ENCODE measurements at places on chromosomes 7 and 10.

DNA sequence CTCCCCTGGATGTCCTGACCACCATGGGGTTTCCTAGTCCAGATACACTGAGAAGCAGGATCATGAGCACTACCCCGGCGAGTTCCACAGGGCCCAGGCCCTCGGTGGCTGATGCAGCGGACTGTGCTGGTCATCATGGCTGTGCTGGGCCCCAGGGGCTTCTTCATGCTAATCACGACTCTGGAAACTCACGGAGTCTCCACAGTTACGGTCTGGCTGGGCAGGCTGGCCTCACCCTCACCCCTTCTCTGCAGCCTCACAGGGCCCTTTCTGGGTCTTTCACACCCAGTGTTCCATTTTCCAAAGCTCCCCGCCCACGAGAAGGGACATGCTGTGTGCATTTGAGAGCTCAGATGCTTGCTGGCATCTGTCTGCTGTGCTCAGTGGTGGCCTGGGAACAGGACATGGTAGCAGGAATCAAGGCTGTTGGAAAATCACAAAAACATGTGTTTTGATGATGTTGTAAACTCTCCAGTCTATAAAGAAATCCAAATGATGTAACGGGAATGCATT is 119.0 kb downstream of the PTPN20 start:
- no peak for DNase-seq

GRCh38 chr7:157587051-157587804 is 250.4 kb downstream of the DNAJB6 start:
- no peak for DNase-seq

GRCh38 chr10:127983344-127984100 is 76.6 kb downstream of the PTPRE start:
- no peak for DNase-seq

- no peak for DNase-seq
These were observed 60.8 kb upstream of the NAMPT start for GRCh38 chr7:106345421-106346166.

- no peak for DNase-seq
These were observed 1.6 kb downstream of the GLUD1 start for GRCh38 chr10:87092861-87093631.

- no peak for DNase-seq
These were observed 1004.9 kb upstream of the POT1 start for GRCh38 chr7:125934539-125934938.

DNA sequence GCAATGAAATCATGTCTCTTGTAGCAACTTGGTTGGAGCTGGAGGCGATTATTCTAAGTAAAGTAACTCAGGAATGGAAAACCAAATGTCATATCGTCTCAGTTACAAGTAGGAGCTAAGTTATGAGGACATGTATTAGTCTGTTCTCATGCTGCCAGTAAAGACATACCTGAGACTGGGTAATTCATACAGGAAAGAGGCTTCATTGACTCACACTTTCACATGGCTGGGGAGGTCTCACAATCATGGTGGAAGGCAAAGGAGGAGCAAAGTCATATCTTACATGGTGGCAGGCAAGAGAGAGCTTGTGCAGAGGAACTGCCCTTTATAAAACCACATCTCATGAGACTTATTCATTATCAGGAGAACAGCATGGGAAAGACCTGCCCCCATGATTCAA is 370.1 kb upstream of the PRKCQ start:
- no peak for DNase-seq

- no peak for DNase-seq
These were observed 40.1 kb upstream of the RET start for GRCh38 chr10:43036481-43037428.

GRCh38 chr10:63140077-63140476 is 6.9 kb downstream of the NRBF2 start:
- DNase-seq: no peak

DNA sequence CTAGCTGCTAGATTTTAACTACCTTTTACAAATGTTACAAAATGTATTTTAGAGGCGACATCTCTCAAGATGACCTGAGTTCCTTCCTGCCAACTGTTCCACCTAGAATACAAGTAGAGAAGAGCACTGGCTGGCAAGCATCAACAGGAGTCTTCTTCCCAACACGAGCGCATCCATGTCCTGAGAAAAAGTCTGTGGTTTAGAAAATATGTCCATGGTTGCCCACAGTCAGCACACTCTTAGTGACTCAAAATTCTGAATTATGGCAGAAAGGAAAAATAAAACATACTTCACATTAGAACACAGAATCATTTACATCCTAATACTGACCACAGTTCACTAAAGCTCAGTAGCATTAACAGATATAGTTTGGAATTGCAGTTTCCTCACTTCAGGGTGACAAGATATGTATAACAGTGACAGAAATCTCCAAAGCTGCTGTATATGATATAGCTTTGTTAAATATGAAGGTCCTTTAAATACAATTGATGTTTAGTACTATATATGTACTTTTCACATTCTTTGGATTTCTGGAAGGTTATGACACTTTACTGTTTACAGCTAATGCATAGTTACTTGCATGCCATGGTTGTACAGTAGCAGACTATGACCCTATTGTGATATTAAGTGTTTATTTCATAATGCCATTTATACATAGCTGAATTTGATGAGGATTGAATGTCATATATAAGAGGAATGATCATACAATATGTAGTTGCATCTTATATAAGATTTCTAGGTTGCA is 327.1 kb downstream of the GFRA1 start:
- DNase-seq: no peak
